ENCODE measurements at places on chromosomes 7 and 10.

GRCh38 chr7:101870361-101871062 lies 53.1 kb downstream of the CUX1 start:
- no peak for DNase-seq

DNA sequence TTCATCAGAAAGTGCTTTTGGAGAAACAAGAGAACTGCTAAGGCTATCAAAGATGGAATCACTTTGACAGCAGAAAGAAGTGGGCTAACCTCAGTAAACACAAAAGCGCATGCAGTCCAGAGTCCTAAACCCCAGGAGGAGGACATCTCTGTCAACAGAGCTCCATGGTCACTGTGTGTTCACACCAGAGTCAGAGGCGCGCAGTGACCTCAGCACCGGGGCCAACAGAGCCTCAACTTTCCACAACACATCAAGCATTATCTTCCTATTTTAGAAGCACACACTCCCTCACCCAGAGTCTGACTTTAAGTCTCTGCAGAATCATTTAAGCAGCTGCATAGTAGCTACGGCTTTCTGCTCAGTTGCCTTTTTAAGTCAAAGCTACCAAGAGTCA lies 195.3 kb downstream of the DIP2C start:
- DNase-seq = no peak

- no peak for DNase-seq
Observed at GRCh38 chr10:100403734-100404133, 56.7 kb downstream of the SCD start.

DNA sequence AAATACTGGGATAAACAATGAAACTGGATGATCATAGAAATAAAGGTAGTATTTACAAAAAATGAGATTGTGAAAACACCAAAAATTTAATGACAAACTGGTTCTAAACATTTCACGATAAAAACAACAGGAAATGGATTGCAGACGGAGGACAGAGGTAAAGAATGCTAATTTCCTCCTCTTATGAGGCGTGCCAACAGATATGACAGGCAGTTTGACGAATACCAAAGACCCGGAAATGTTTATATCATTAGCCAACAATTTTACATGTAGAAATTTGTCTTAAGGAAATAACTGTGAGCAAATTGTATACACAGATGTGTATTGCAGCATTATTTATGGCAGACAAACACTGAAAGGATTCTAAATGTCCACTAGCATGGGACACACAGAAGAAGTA lies 162.0 kb upstream of the MGMT start:
- no peak for DNase-seq

GRCh38 chr10:130515670-130516069 lies 379.5 kb downstream of the GLRX3 start:
- no peak for DNase-seq

GRCh38 chr7:114789161-114789560 lies 132.7 kb upstream of the MDFIC start:
- no peak for DNase-seq

- DNase-seq = no peak
Observed at GRCh38 chr7:126805351-126805750, 447.4 kb downstream of the GRM8 start.

DNA sequence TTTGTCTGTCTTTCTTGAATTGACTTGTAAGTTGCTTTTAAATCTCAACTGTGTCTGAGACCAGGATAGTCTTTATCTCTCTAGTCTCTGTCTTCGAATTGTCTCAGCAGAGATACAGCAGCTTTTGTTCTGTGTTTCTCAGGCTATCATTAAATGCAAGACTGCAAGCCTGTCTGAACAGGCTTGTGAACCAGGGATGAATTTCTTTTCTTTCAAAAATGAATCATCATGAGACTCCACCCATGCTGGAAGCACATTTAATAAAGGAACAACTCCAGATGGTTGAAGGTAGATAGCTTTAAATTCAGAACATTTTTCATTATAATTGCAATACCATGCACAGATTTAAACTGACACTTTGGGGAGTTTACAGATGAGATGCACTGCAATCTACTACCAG lies 155.9 kb downstream of the SEC23IP start:
- DNase-seq = no peak

DNA sequence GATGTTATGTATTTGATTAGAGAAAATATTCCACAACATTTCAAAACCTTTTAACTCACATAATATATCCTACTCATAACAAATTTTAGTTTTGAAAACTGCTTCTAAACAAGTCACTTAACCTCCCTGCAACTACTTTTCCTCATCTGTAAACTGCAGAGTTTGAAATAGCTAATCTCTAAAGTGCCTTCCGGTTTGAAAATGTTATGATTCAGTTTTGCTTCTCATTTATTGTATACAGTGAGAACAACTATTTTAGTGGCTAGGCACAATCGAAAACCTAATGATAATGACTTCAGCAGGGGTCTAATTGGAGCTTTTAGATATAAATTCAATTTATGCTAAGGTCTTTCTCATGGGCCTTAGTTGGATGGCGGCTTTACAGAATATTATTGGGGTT lies 30.7 kb upstream of the TEX47 start:
- DNase-seq = no peak

GRCh38 chr10:14616465-14616864 lies 158.2 kb downstream of the FAM107B start:
- DNase-seq = no peak

- DNase-seq = no peak
Observed at GRCh38 chr7:41835976-41836530, 133.2 kb upstream of the INHBA start.

DNA sequence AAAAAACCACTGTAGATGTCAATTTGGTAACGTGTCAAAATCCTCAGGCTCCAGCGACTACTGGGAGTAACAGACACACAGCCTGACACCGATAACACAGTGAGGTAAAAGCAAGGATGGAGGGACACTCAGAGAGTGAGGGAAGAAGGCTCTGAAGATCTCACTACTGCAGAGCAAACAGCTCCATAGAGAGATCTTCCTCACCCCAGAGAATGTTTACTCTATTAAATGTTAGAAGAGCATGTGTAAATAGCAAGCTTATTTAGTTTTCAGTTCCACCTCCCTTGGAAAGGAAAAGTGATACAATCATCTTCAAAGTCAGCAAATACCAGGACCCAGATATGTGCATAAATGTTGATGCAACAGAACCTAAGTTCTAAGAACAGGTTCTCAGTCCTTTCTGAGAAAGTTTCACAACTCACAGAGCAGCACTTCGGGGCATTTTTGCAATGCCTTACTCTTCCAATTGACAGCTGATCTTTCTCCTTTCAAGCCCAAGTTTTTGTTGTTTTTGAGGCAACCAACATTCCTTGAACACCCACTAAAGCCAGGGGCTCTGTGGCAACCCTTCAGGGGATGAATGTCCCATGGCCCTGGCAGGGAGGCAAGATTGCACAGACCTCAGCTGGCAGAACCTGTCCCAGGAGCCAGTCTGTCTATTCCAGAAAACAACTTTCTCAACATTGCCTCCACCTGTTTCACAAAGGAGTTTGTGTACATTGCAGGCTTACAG lies 177.4 kb downstream of the SFMBT2 start:
- DNase-seq = no peak

GRCh38 chr7:34385384-34385783 lies 272.6 kb upstream of the NPSR1 start:
- no peak for DNase-seq

DNA sequence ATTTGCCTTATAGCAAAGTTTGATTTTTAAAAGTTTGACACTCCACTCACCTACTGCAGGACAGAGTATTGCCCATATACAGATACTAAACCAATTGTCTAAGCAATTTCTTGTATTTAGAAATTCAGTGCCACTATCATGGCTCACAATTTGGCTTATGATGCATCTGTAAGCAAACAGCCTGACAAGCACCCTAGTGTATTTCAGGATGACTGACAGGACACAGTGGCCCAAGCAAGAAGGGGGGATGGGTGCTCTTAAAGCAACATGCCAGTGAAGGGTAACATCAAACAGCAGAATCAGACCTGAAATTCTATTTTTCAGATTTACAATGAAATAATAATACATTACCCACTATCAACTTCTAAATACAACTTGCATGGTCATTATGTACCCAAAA lies 30.5 kb downstream of the CTNNA3 start:
- no peak for DNase-seq

GRCh38 chr10:123991611-123992570 lies 100.3 kb upstream of the CPXM2 start:
- DNase-seq = peak; percentile 49

- DNase-seq = no peak
Observed at GRCh38 chr7:38685851-38686250, 54.7 kb upstream of the AMPH start.

DNA sequence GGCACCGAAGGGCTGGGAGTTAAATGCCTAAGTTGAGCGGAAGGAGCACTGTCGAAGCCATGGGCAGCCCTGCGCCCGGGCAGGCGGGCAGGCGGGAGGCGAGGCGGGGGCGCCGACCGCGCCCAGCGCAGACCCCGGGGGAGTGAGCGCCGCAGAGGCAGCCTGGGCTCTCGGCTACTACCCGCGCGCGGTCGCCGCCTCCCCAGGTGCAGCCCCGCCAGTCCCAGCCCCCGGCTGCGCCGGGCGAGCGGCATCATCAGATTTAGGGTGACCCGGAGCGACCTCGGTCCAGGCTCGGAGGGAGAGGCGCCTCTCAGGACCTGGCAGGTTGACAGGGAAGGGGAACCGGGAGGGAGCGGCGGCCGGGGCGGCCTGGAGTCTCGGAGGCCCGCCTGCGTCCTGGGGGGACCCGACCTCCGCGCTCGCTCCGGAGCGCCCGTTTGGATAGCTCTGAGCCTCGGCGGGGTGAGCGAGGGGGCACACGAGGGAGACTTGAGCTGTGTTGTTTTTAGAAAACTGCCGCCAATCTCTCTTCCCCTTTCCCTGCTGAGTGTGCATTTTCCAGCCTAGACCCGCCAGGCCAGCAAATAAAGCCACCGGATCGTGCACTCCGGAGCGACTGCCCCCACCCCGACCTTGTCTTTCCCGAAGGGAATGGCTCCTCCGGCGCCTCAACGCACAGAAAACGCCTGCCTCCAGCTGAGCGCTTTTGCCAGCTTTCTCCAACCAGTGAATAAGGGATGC lies 2.3 kb upstream of the NRP1 start:
- DNase-seq = peak; percentile 59

GRCh38 chr7:71824006-71824760 lies 588.0 kb downstream of the CALN1 start:
- no peak for DNase-seq

DNA sequence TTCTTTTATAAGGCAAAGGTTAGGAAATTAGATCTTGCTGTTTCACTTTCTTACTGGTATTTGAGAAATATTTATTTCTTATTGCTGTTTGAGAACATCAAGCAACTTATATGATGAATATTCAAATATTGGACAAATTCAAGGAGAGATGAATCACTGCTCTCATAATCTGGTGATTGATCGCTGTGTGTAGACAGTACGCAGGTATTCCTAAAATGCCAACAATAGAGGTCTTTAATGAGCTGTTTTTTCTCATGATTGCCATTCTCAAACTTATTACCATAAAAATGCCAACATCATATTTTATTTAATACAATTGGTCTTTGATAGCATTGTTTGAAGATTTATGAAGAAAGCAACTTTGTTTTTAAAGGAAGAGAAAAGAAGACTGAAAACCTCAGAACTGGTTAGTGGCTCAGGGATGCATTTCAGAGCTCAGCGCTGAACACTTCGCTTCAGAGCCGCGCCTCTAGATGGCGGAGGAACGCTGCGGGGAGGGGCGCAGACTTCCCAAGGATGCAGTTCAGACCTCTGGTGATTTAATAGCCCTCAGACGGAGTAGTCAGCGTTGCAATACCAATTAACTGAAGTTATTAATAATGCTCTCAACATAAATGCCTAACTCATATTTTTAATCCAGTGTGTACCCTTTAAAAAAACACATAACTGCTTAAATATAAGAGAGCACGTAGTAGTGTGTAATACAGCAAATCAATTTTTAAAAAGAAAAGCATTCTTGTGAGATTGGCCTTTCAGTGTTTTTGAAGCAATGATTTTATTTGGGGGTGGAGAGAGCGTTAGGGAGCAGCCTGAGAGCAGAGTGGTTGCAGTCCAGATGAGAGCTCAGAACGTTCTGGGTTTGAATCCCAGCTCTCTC lies 38.5 kb upstream of the STEAP4 start:
- DNase-seq = no peak

- DNase-seq = no peak
Observed at GRCh38 chr7:74038194-74038961, 10.4 kb downstream of the ELN start.

DNA sequence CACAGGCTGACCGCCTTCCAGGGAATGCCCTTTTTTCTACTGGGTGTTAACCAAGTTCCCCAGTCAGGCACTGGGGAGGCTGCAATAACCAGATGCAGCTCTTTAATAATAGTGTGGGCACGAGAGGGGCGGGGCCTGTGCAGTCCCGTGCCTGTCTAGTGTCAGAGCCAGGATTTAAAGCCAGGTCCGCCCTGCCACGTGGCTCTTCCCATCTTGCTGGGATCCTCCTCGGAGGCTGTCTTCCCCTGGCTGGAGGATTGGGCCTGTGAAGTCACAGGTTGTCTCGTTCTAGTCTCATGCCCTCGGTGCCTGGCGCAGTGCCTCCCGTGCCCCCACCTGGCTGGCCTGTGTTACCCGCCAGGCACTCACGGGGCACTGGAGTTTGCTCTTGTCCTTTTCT lies 25.2 kb downstream of the TMEM120A start:
- no peak for DNase-seq

DNA sequence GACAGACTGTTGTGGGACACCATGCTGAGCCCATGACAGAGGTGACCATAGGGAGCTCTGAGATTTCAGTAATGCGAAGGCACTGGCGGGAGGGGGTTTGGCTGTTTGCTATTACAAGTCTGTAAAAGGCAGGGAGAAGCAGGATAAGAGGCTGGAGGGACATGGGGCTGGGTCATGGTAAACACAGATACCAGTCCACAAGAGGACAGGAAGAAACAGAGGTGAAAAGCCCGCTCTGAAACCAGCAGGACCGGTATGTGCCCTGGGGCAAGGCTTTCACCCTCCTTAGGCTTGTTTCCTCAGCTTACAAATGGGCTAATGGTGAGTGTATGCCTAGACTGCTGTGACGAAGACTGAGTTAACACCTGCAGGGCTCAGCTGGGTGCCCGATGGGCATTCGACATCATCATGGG lies 34.1 kb downstream of the ANXA11 start:
- DNase-seq = no peak

DNA sequence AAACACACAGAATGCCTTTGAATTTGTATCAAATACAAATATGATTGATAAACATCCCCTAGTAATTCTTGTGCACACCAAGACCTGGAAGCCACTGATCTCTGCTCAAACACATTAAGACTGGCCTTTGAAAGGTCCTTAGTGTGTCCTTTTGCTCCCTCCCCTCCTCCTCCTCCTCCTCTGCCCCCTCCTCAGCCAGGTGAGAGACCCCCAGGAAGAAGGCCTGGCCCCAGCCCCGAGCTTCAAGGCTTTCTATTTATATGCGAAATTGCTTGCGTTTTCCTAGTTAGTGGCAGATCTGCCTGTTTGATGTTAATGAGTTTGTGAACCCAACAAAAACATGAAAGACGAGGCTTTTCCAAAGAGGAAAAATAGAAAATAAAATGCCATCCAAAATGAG lies 63.6 kb upstream of the TCF7L2 start:
- DNase-seq = no peak

DNA sequence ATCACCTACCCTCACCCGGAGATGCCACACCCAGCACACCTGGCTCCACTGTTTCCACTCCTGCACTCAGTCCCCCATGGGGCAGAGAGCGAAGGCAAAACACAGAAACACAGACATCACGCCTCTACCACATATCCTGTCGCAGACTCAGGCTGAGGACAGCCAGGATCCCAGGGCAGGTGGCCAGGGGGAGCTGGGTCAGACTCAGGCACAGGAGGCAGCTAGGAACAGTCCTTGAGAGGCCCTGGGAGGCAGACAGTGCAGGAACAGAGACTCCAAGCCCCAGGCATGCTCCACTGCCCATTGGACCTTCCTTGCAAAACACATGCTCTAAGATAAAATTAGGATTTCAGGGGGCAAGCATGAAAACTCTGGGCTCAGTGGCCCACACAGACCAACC lies 154.4 kb upstream of the C7orf33 start:
- no peak for DNase-seq
